A549 treated with GW870086 at 1 μM for 4 hours (cell line): ENCODE measurements at places on chromosomes 13 and 19. TPM values are rescaled to one million over a fixed set of nuclear protein-coding genes. Genes with fewer than 3 reads are reported as not detected.

The MEX3D gene
- total RNA-seq, result 6.5 to 10.3 TPM (median 10.0 TPM) in 5 replicates

The CDADC1 gene
- total RNA-seq, result 5.3 to 10.1 TPM (median 7.6 TPM) in 5 replicates

The PSG1 gene
- total RNA-seq, result 0.17 to 0.30 TPM (median 0.23 TPM) in 5 replicates

The ZNF568 gene
- total RNA-seq, result 0.76 to 1.1 TPM (median 0.97 TPM) in 5 replicates

The RASL11A gene
- 2.9 to 6.7 TPM (median 4.5 TPM) in 5 replicates for total RNA-seq

The TSHZ3 gene
- total RNA-seq, result 2.1 to 2.7 TPM (median 2.5 TPM) in 5 replicates

The CATSPERD gene
- total RNA-seq, result not detected in 5 replicates

The NOTCH3 gene
- total RNA-seq, result 12.5 to 20.8 TPM (median 19.1 TPM) in 5 replicates

The C19orf85 gene
- not detected in 5 replicates for total RNA-seq

The TIMM50 gene
- total RNA-seq, result 173 to 225 TPM (median 219 TPM) in 5 replicates

The OVOL3 gene
- 0.24 to 0.36 TPM in 2 of 5 replicates, not detected in the others for total RNA-seq

The SIGLEC11 gene
- total RNA-seq, result 0.07 to 0.10 TPM in 2 of 5 replicates, not detected in the others

The SIGLECL1 gene
- total RNA-seq, result not detected in 5 replicates

The SEMA6B gene
- total RNA-seq, result 4.5 to 6.2 TPM (median 5.5 TPM) in 5 replicates

The CCDC70 gene
- not detected in 5 replicates for total RNA-seq

The TTC9B gene
- total RNA-seq, result 0.29 to 0.62 TPM (median 0.48 TPM) in 5 replicates

The KLK11 gene
- total RNA-seq, result 0.63 TPM in 1 of 5 replicates, not detected in the others

The BORA gene
- total RNA-seq, result 7.5 to 9.3 TPM (median 7.9 TPM) in 5 replicates

The PRR19 gene
- 3.6 to 4.9 TPM (median 4.3 TPM) in 5 replicates for total RNA-seq

The EFNA2 gene
- total RNA-seq, result 1.0 to 2.1 TPM (median 1.8 TPM) in 5 replicates
